ENCODE measurements at places on chromosomes 2 and 18. TPM values are rescaled to one million over a fixed set of nuclear protein-coding genes. Genes with fewer than 3 reads are reported as not detected.

CAPN14 gene
- 0.09 TPM for polyA plus RNA-seq

PFN4 gene
- polyA plus RNA-seq, result 0.52 TPM

NYAP2 gene
- polyA plus RNA-seq, result not detected

AKAIN1 gene
- polyA plus RNA-seq, result not detected

REG1B gene
- not detected for polyA plus RNA-seq

APOB gene
- polyA plus RNA-seq, result not detected

SRSF7 gene
- polyA plus RNA-seq, result 238 TPM

ZEB2 gene
- polyA plus RNA-seq, result 41.7 TPM

HOXD13 gene
- polyA plus RNA-seq, result not detected

HOXD4 gene
- not detected for polyA plus RNA-seq

GALNT14 gene
- not detected for polyA plus RNA-seq

SPC25 gene
- 2.6 TPM for polyA plus RNA-seq

RUFY4 gene
- polyA plus RNA-seq, result not detected

GRCh38 chr2:5021136-5021535 lies 671.0 kb upstream of the SOX11 start:
- no peak for DNase-seq

- DNase-seq, result no peak
These were observed 45.8 kb downstream of the DNAJC10 start for GRCh38 chr2:182761903-182762302.

GRCh38 chr2:112614201-112614840 lies 29.9 kb downstream of the CHCHD5 start:
- DNase-seq, result no peak

GRCh38 chr2:109710505-109711229 lies 83.4 kb upstream of the RGPD5 start:
- no peak for DNase-seq

DNA sequence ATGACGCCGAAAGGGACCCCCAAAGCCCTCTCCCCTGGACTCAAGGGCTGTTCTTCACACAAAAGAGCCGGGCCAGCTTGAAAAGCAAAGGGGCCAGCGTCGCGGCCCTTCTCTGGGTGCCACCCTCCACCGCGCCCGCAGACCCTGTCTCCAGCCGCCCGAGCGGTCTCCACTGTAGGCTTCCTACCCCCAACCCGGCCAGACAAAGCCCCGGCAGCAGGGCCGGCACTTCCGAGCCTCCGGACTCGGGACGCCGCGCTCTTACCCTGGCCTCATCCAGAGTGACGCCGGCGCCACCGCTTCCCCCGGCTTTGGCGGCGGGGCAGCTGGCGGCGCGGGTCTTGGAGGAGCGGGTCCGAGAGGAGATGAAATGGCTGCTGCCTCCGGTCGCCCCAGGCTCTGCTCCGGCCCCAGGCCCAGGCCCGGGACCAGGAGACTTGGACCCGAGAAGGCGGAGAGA lies 603 bp downstream of the ATAD2B start:
- no peak for DNase-seq

GRCh38 chr2:197248623-197249022 lies 62.0 kb downstream of the ANKRD44 start:
- no peak for DNase-seq

- no peak for DNase-seq
These were observed 50.0 kb downstream of the ASAP2 start for GRCh38 chr2:9256570-9257043.

DNA sequence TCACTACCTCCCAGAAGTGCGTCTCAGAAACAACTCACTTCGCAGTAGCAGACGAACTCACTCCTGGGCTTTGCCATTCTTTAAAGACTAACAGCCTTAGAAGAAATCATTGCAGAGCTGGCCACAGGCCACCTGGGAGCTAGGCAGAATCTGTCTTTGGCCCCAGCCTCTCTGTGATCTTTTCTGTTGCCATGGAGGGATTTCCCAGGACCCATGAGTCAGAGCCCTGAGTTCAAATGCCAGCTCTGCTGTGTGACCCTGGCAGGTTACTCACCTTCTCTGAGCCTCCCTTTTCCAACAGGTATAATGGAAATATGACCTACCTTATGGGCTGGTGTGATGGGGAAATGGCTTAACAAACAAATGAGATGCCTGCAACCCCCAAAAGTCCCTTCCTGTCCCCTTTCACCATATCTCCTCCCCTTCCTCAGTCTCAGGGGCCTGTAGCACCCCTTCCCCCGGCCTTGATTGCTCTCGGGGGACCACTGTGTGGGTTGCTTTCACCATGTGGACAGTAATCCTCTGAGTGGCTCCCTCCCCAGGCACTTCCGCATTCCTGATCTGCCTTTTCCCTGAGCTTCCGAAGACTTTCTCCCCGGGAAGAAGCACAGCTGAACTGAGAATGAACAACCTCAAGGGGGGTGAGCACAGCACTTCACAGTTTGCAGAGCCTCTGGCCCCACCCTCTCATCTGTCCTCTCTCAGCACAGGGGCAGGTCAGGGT lies 34.0 kb upstream of the SLC66A3 start:
- no peak for DNase-seq

- DNase-seq, result no peak
These were observed 118.9 kb upstream of the OTOS start for GRCh38 chr2:240259201-240259923.

DNA sequence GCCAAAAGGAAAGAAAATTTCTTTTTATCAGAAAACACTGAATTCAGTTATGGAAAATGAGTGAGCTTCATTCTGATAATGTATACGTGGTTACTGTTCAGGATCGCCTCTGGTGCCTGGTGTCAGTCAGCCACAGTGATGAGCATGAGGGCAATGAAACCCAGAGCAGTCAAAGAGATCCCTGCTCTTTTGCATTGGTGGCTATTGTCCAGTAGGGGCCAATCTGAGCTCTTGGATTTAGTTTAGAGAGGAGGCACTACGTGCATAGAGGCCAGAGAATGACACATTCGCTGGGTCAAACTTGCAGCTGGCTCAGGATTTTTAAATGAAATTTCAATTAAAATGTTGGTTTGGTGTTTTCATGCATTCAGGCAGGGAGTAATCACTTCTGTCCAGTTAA lies 522.9 kb downstream of the TMEM182 start:
- DNase-seq, result no peak

- DNase-seq, result no peak
These were observed 279.7 kb downstream of the MBD5 start for GRCh38 chr2:148300544-148300943.

- DNase-seq, result no peak
These were observed 2.7 kb downstream of the PPP1R1C start for GRCh38 chr2:181988154-181988924.

- no peak for DNase-seq
These were observed 180.8 kb downstream of the FAM210A start for GRCh38 chr18:13545514-13545913.

DNA sequence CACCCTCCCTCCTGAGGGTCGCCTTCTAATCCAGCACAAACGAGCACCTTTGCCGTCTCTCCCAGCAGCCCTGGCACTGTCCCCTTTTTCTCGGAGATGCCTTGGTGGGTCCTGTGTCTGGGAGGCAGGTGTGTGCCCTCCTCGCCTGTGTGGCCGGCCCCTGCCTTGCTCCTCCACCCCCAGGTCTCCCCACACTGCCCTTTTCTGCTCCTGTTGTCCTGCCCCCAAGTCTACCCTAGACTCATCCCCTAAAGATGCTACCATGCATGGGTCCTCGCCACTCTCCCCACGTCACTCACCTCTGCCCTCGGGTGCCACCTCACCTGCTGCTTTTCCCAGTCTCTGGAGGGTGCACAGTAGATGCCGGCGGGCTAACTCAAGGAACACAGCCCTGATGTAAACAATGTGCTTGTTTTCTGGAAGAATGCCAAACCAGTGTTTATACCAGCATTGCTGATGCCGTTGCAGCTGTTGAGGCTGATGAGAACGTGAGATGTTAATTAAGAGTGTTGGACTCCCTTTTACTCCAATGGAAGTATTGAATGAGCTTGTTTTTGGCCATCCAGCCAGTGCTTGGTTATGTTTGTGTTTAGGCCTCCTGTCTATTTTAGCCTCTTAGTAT lies 223.1 kb downstream of the AGAP1 start:
- DNase-seq, result no peak

DNA sequence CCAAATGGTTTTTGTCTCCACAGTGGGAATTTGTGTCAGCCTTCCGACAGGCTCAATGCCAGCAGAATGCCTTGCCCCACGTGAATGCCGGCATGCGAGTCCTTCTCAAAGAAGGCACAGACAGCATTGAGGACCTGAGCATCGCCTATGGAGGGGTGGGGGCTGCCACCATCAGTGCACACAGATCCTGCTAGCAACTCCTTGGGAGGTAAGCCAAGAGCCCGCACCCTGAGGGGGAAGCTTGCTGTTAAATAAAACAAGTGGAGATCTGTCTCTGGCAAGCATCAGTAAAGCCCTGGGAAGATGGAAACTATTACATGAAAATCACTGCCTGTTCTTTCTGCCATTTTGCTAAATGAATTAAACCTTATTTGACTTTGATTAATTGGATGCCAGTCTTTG lies 67.5 kb upstream of the BZW1 start:
- no peak for DNase-seq

DNA sequence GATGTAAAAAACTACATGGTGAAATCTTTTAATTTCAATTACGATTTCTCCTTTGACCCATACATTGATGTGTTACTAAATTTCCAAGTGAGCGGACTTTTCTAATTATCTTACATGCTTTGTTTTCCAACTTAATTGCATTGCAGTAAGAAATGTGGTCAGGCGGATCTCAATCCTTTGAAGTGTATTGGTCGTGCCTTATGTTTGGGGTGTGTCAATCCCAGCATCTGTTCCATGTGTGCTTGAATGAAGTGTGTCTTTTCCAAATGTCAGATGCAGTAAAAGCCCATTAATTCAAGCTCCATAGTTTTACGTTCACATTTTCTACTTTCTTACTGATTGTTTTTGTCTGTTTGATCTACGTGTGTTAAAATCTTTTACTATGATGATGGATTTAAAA lies 113.1 kb downstream of the UXS1 start:
- DNase-seq, result no peak

GRCh38 chr2:66957198-66957597 lies 439.9 kb upstream of the ETAA1 start:
- no peak for DNase-seq

DNA sequence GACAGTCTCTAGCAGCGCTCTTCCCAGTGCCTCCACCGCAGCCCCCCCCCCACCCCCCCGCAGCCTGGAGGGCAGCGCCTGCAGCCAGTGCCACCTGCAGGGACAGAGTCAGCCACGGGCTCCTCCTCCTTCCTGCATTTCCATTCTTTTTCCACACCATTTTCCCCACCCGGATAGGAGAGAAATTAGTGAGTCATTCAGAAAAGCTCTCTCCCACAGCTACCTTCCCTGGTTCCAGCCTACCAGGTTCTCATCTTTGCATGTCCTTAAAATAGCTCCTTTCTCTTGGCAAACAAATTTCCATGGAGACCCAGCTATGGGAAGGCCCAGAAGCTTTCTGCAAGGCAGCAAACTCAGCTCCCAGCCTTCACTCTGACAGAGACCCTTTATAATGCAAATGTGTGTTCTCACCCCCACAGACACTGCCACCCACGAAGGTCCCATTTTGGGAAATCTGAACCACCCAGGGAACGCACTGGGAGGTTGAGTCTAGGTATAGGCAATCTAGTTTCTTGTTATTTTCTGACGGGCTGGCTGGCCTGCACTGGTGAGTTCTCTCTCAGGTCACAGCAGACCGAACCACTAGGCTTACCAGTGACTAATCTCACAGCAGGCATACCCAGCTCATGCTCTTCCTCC lies 41.8 kb upstream of the ATG16L1 start:
- no peak for DNase-seq

GRCh38 chr2:240917009-240917683 lies 11.0 kb downstream of the CROCC2 start:
- no peak for DNase-seq

GRCh38 chr18:49212819-49213218 lies 247.6 kb downstream of the DYM start:
- DNase-seq, result no peak
